CD4-positive, alpha-beta memory T cell (primary cell): ENCODE measurements at places on chromosomes 5 and 9.

DNA sequence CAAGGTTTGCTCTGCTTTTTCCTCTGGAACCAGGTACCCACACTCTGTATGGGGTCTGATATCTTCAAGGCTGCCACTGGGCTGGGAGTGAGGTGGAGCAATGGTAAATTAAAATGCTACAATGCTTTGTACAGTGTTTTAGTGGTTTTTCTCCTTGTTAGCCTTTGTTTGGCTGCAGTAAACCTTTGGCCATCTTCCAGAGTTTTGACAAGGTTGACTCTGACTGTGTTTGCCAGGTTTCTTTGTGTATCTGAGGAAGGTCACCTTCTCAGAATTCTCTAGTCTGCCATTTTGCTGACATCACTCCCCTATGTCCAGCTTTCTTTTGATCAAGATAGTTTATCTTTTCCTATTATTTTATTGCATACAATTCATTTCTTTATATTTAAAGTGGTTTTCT, 11.2 kb downstream of the SPATA31D1 start:
- no peak for DNase-seq

DNA sequence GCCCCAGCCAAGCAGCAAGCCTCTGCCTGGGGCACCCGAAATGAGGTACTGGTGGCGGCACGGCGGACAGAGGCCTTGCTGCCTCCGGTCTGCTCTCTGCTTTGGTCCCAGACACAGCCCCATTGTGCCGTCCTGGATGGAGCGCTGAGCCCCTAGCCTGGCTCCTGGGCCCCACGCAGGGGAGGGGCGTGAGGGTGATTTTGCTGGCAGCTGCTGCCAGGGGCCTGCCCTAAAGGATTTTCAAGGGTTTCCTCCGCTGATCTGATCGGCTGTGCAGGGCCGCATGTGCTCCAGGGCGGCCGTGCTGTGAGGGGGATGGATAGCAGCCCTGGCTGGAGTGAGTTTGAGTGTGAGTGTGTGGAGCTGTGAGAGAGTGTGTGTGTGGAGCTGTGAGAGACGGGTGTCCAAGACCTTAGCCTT, 1.3 kb downstream of the GPSM1 start:
- DNase-seq: no peak

GRCh38 chr5:134594797-134595457, 37.7 kb downstream of the SAR1B start:
- no peak for DNase-seq

- no peak for DNase-seq
Observed at GRCh38 chr5:145697251-145697990, 137.7 kb downstream of the PRELID2 start.

GRCh38 chr9:42378418-42378815, 195.0 kb downstream of the SPATA31A6 start:
- DNase-seq: no peak

DNA sequence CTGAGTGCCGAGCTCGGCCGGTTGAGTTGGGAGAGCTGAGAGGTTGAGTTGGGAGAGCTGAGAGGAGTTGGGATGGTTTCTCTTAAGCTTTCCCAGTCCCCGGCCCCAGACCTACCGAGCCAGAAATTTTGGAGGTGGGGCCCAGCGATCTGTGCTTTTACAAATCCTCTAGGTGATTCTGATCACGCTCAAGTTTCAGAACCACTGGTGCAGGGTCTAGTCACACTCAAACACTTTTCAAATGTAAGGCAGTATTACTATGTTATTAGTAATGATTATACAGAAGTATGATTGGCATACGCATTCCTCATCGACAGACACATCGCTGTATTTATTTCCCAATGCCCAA, 256 bp upstream of the CLINT1 start:
- no peak for DNase-seq

DNA sequence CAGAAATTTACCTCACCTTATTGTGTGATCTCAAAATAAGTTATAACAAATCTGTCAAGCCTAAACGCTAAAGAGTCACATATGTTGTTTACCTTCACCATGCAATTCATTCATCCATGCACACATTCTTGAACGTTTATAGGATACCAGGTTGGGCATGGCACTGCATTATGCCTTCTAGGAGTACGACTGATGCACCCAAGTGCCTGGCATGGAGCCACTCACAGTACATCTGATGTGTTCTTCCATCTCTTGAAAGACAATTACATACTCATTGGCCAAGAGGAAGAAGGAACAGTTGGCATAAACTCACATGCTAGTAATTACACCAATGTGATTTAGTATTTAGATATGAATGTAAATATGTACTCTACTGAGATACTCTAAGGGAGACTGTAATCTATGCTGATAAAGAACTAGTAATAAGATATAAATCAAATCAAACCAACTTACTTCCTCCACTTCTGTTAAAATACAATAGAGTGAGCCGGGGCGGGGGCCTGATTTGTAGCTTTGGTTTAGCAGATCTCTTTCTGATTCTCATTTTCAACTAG, 90.7 kb downstream of the LPAR1 start:
- no peak for DNase-seq

DNA sequence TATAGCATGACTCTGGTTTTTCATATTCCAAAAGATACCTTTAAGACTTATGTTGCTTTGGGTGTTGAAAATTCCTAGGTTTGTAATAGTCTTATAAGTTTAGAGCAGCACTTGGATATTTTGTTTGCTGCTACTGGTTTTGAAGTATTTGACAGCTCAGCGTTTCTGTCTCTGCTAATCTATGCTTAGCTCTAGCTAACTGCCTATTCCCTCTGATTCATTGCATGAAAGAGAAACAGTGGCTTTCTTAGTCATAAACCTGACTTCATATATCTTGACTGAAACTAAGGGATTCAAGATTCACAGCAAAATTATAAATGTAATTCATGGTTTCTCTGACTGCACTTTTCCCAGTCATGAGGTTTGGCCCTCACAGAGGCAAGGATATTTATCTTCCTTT, 35.6 kb upstream of the ANXA1 start:
- DNase-seq: no peak

DNA sequence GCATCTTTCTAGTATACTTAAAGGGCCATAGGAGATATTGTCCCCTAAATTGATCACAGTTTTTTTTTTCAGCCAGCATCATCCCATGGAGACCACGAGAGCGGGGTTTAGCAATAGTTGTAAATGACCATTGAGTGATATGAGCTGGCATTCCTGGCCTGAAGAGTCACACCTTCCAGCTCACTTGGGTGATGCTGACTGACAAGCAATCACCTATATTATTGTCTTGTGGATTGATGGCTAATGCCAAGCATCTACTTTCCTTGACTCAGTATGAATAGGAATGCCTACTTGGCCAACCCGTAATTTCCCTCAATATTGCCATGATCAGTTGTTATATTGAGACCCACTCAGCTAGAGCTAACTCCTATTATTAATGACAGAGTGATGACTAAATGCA, 70.5 kb downstream of the ADAMTSL1 start:
- DNase-seq: no peak

GRCh38 chr9:84354035-84354434, 13.5 kb upstream of the SLC28A3 start:
- no peak for DNase-seq

GRCh38 chr5:104599726-104600125, 1037.1 kb upstream of the NUDT12 start:
- DNase-seq: no peak

DNA sequence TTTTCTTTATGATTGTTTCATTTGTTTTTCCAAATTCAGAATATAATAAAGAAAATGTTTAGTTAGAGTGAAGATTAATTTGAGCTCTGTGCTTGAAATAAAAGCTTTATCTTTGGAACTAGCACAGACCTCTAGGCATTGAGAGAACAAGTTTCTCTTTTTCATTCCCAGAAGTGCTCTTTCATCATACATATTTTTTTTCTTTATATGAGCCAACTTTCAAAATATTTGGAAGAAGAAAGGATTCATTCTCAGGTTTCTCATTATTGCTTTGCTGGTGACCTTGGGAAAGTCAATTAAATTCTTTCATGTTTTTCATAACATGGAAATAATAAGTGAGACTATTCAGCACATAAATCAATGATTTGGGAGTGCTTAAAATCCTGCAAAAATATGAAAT, 16.8 kb downstream of the CTXN3 start:
- no peak for DNase-seq

DNA sequence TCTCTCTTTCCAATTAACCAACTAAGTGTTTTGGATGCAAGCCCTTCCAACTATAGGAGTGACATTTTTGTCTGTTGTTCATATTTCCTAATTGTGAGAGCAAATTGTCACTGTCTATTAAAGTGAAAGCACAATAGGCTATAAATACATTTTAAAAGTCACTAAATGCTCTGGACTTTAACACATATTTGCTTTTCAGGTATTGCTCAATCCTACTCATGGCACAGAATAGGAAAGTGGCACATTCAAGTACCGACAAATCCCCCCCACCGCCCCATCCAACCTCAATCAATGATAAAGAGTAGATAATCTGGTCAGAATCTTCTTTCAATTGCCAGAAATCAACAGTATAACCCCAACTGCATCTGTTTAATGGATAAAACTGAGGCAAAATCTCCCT, 419.8 kb downstream of the PLK2 start:
- no peak for DNase-seq

- DNase-seq: no peak
Observed at GRCh38 chr9:108347463-108348188, 508.2 kb downstream of the ACTL7B start.

DNA sequence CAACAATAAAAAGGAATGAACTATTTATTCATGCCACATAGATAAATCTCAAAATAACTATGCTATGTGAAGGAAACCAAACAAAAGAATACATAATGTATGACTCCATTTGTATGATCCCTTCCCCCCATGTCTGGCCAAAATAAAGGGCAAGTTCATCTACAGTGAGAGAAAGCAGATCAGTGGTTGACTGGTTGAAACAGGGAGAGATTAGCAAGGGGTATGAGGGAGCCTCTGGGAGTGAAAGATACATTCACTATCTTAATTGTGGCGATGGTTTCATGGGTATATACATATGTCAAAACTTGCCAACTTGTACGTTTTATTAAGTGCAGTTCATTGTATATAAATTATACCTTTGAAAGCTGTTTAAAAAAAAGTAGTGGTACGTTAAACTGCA, 4.8 kb downstream of the PSMD5 start:
- no peak for DNase-seq

DNA sequence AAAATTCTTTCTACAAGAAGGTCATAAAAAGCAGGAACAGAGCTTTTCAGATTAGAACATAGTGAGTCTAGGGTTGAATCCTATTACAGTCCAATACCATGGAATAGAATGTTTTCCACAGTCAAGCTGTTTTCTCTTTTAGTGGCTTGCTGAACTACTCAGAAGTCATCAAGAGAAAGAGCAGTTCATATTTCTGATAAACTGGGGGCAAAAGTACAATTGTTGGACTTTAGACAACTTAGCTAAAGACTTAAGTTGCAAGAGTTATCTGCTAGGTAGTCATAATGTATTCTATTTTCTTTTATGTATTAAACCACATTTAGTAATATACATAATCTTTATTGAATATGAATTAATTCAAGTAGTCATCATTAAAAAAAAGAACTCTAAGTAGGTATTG, 233.1 kb upstream of the GRIA1 start:
- DNase-seq: no peak

DNA sequence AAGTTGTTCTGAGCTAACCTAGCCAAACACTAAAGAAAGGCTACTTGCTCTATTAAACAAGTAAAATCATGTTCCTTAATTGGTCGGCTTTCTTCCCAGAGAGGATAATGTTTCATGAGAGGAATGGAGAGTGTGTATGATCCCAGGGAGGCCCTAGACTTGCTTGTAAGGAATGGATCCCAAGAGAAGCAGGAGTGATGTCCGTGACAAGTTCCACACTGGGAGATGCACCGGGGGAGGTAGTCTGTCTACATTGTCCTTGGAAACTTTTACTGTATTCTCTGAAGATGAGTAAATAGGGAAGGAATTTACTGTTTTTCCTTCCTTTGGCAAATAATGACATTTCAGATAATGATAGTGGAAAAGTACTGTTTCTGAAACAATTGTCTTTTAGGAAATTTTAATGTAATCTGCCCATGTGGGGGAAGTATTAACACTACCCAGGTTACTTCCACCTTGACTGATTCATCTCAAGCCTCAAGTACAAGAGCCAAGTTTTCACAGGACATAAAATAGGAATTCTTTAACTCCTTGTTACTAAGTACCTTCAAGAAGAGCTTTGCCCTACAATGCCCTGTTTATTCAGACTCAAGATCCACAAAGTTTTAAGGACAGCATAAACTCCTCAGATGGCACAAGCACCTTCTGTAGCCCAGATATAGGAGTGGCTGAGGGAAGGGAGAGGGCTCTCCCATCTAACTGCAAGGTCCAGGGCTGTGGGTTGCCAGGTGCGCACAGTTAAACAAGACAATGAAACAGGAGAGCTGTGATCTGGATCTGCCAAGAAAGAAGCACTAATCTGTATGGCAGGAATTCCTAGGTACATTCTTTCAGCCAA, 152.1 kb downstream of the GNA14 start:
- no peak for DNase-seq

DNA sequence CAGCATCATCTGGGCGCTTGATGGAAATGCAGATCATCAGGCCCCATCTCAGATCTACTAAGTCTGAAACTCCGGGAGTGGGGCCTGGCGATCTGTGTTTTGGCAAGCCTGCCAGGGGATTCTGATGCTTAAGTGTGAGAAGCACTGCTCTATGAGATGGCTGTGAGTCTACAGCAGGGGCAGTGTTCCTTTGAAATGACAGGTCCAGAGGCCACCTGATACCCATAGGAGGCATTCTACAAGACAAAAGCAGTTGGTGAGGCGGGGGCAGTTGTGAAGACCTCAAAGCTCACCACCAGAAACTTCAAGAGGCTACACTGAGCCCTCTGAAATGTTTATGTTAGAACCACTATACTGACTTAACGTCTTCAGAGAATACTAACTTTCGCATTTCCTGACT, 86.9 kb upstream of the SPATA31D4 start:
- no peak for DNase-seq

GRCh38 chr9:124321935-124322334, 64.2 kb downstream of the NEK6 start:
- no peak for DNase-seq

- no peak for DNase-seq
Observed at GRCh38 chr5:130651440-130651839, 513.6 kb downstream of the HINT1 start.

- no peak for DNase-seq
Observed at GRCh38 chr9:126097679-126098078, 228.9 kb upstream of the MVB12B start.

- DNase-seq: no peak
Observed at GRCh38 chr5:42461033-42461432, 37.8 kb downstream of the GHR start.

GRCh38 chr9:17600962-17601593, 22.2 kb downstream of the SH3GL2 start:
- DNase-seq: no peak

- no peak for DNase-seq
Observed at GRCh38 chr5:133895979-133896845, 72.2 kb downstream of the C5orf15 start.

DNA sequence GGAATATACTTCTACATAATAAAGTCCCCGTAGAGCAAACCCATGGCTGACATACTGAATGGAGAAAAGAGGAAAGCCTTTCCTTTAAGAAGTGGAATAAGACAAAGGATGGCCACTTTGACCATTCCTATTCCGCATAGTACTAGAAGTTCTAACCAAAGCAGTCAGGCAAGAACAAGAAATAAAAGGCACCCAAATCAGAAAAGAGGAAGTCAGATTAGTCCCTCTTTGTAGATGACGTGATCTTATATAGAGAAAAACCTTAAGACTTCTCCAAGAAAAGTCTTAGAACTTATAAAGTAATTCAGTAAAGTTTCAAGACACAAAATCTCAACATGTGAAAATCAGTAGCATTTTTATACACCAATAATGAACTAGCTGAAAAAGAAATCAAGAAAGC, 133.9 kb downstream of the GIN1 start:
- DNase-seq: no peak
